ENCODE measurements at places on chromosomes 13 and 19.
A peak's percentile ranks its signal among the peaks of the same experiment; 100 is the strongest.

DNA sequence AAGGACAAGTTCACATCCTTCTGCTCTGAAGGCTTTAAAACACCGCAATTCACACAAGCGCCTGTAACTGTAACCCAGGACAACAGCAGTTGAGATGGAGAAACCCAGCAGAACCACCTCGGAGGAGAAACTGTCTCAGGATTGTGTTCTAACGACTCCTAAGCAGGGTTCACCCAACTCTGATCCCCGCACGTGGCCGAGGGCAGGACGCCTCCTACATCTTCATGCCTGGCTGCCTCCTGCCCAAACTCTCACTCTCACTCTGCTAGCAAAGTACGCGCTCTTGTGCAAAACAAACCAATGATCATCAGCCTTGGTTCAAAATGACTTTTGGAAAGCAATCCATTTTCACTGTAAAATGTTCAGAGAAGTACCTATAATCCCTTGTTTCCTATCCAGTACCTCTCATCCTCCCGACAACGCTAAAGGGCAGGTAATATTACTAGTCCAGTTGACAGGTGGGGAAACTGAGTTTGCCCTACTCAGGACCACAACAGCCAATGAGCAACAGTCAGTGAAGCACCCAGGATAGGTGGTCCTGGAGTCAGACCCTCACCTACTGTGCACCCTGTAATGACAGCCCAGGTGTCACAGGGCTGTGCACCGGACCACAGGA is 25.6 kb downstream of the EPS15L1 start:
- DNase-seq = no peak

GRCh38 chr19:46849610-46850009 is 1.0 kb downstream of the AP2S1 start:
- no peak for DNase-seq

- DNase-seq = no peak
Observed at GRCh38 chr13:21749410-21749809, 78.5 kb downstream of the FGF9 start.

GRCh38 chr13:80036845-80037504 is 304.0 kb downstream of the SPRY2 start:
- no peak for DNase-seq

- no peak for DNase-seq
Observed at GRCh38 chr19:30682999-30683536, 310.9 kb downstream of the ZNF536 start.

DNA sequence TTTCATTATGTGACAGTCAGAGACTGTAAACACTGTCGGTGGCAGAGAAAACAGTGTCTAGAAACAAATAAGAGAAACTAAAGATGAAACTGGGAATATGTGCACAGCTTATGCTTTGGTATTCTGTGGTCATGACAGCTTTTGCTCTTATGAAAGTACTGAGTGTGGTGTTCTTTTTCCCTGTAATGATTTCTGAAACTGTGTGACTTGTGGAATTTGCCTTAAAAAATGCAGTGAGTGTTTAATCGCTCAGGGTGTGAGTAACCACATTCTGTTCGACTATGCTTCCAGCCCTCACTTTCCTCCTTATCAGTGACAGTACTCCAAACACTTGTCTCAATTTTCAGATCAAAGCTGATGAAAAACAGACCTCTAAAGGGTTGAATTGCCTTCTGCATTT is 66.9 kb upstream of the DIAPH3 start:
- DNase-seq = no peak

DNA sequence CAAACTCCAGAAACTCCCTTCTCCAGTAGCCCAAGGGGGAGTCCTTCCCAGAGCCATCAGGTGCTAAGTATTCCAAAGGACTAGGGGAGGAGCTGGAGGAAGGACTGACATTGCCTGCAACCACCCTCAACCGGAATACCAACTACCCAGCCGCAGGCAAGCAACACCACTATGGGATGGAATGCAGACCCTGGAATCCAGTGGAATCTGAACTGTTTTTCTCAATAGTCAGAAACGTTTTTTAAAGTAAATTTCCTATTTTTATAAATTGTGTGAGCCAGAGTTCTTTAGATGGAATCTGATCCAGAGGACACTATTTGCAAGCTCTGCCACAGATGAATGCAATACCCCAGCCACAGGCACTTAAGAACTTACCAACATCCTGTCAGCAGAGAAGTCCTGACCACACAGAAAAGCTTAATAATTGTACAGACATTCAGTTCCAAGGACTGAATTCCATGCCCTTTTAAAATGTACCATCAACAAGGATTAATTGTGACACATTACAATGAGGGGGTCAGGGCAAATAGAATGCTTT is 92.1 kb downstream of the USP12 start:
- DNase-seq = no peak

GRCh38 chr19:50460161-50460765 is 16.0 kb upstream of the EMC10 start:
- no peak for DNase-seq

DNA sequence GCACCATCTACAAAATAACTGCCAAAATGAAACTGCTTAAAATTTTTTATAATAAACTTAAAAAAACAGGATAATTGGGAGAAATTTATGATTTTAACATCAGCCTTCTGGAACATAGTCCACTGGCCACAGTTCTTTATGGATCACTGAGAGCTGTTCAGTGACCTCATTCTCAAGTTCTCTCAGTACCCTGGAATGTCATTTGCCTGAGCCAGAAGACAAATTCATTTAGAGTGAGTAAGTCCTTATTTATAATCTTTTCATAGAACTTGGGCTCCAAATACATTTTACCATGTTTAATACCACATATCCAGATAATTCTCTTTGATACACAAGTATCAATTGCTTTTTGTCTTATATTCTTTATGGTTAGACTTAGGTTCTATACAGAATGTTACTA is 87.6 kb downstream of the CAB39L start:
- DNase-seq = no peak

DNA sequence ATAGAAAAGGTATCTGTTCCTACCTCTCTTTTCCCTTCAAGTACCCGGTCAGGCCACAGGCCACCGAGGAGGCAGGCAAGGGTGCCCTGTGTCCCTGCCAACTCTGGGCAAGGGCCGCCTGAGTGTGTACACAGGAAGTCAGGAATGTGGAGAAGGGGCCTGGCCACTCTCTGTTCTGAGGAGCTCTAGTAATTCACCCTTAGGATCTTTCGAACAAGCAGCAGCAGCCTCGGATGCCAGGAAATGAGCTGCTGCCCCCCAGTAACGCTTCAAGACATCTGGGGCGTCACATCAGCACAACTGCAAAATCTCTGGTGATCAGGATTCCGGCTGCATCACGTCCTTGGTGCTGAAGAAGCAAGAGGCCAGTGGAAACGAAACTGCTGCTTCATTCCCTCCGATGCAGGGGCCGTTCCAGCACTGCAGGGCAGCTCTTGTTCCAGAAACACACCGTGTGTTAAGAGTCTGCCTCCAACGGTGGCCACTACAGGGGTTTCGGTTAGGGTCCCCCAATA is 2.0 kb downstream of the RAB20 start:
- DNase-seq = no peak

- no peak for DNase-seq
Observed at GRCh38 chr13:72638059-72638815, 89.2 kb downstream of the MZT1 start.

- DNase-seq = no peak
Observed at GRCh38 chr19:14467391-14467790, 7.8 kb downstream of the PTGER1 start.

GRCh38 chr19:29942404-29943261 is 594 bp downstream of the URI1 start:
- DNase-seq = no peak

DNA sequence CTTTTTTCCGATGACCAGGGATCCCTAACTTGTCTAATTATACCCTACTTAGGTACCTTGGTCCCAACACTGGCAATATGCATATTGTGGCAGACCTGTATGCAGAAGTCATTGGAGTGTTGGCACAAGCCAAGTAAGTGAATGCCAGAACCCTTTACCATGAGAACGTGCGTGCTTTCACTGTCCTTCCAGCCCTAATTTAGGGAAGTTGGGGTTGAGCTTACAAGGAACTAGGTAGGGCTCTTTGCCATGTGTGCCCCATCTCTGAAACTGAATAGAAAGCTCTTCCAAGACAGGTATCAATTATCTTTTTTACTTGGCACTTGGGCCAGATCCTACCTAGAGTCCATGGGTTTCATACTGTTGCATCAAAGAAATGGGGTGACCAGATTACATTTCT is 93.2 kb downstream of the FRY start:
- DNase-seq = no peak

GRCh38 chr13:52669677-52670076 is 17.0 kb downstream of the SUGT1 start:
- no peak for DNase-seq

GRCh38 chr19:58054901-58055874 is 3.9 kb upstream of the ZNF135 start:
- no peak for DNase-seq

- no peak for DNase-seq
Observed at GRCh38 chr13:113648216-113648610, 9.8 kb downstream of the ATP4B start.

DNA sequence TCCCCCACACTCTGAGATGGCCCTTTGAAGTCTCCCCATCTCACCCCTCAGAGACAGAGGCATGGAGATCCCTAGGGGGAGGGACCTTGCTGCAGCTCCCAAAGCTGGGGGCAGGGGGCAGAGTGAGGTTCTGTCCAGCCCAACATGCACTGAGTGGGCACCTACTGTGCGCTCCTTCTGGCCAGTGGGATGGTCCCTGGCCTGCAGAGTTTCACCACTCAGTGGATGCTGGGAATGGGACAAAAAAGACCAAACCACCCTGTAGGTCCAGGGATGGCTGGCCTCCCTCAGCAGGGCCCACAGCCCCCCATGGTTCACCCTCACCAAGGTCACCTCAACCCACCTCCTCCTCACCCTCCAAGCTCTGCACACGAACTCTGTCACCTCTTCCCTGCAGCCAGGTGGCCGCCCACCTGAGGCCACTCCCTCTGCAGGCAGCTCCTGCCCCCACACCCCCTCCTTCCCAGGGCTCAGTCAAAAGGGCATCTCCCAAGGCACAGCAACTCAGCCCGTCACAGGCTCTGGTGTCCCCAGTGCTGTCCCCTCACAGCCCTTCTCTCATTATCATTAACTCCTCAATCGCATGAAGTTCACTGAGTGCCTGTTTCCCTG is 16.1 kb downstream of the CEACAM21 start:
- DNase-seq = peak; percentile 62

DNA sequence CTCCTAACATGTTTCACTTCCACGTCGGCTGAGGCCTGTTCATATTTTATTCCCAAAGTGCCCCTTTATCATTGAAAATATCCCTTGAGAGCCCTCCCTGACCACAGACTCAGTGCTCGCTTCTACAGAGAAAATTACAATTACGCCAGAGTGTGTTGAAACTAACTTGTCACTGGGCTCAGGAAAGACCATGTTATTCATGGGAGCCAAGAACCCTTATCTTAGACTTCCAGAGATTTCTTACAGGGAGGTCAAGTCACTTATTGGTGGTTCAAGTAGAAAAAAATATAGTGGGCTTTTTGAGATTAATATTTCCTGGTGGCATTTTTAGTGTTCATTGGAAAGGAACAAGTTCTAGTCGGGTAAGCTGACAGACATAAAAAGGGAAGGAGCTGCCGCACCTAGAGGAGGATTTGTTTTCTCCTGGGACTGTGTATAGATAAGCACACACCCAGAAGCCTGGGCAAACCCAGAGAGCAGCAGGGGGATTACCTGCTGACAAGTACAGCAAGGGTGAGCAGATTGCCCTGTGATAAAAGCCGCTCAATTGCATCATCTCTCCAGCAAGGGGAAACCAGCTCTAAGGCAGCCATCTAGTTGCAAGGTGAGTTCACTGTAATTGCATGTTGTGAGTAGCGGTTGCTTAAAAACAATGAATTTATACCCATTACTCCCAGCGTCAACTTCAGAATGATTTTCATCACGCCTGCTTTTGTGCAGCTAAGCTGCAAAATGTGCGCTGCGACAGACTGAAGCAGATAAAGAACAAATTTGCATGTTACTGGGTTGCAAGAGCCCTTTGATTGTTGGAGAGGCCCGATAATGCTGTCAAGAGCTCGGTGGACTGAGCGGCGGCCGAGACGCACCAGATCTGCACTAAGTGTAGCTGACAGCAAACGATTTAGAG is 46.2 kb downstream of the DCT start:
- DNase-seq = no peak

DNA sequence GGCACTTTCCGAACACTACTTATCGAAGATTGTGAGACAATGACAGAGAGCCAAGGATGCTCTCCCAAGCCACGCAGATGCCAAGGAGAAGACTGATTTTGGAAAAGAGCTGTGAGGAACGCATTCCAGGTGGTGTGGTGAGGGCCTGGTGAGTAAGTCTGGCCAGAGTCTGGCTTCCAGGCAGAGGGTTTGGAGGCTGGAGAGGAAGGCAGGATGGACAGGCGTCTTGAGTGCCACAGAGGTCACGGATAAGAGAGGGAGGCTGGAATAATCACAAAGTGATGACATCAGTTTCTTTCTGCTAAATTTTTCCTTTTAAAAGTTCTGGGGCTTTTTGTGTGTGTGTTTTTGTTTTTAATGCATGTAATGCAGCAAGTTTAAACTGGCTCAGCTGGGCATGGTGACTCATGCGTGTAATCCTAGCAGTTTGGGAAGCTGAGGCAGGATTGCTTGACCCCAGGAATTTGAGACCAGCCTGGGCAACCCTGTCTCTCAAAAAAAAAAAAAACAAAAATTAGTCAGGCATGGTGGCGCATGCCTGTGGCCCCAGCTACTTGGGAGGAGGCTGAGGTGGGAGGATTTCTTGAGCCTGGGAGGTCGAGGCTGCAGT is 235.1 kb downstream of the NALCN start:
- DNase-seq = no peak

DNA sequence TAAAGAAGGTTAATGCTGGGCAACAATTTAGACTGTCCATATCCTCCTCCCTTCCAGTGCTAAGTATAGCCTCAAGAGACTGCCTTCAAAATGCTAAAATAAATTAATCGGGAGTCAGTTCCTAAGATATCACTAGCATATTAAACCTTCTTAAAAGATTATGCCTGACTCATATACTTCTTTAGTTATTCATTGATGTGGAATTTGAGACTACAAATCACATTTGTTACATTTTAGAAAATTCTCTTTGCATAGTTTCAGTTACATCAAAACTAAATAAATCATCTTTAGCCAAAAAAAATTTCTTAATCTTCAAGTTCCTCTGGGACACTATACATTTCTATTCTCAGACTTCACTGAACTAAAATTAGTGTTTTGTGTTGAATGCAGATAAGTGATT is 769.1 kb downstream of the PCDH9 start:
- no peak for DNase-seq

GRCh38 chr19:2544576-2545415 is 68.9 kb downstream of the GADD45B start:
- no peak for DNase-seq

Measured in vagina (tissue), 2 donors.